ENCODE measurements at places on chromosomes 16 and 17.

GRCh38 chr16:87839542-87840270, 29.6 kb downstream of the SLC7A5 start:
- DNase-seq: no peak

GRCh38 chr17:15260376-15261257, 4.5 kb downstream of the PMP22 start:
- DNase-seq: peak; percentile 16

- no peak for DNase-seq
These were observed 197.0 kb downstream of the IRF8 start for GRCh38 chr16:86095906-86096485.

DNA sequence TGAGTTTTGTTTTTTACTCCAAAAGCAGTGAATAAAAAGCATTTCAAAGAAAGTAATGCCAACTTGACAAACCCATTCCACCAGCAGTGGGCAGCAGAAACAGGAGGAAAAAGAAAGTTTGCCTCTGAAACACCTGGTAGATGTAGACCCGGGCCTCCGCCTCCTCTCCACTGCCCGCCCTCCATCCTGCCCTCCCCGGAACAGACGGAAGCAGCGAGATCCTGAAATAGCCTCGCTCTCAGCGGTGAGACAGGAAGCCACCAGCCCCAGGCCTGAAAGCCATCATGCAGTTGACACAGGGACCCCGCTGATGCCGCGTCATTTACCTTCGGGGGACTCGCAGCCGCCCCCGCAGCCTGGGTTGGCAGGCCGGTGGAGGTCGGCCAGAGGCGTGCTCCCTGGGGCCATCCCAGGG, 67.8 kb downstream of the C16orf78 start:
- peak; percentile 9 for DNase-seq

DNA sequence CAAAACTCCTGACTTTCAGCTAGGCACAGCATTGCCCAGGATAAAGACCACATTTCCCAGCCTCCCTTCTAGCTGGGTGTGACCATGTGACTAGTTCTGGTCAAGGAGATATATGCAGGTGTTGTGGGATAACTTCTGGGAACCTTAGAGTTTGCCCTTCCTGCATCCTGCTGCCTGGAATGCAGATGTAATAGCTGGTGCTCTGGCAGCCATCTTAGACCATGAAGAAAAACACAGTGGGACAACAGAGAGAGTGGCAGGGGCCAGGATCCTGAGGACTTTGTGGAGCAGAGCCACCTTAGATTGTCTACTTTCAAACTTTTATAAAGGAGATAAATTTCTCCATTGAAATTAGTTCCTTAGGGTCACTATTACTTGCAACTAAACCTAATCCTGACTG, 101.3 kb downstream of the GSG1L start:
- no peak for DNase-seq

GRCh38 chr16:24686678-24687077, 42.8 kb upstream of the TNRC6A start:
- DNase-seq: no peak

GRCh38 chr17:75626496-75627038, 6.7 kb upstream of the SMIM5 start:
- no peak for DNase-seq

GRCh38 chr17:70137451-70138230, 31.7 kb upstream of the KCNJ2 start:
- DNase-seq: no peak

GRCh38 chr17:60167065-60167741, 17.4 kb downstream of the CA4 start:
- DNase-seq: no peak

GRCh38 chr17:13073018-13073417, 55.2 kb upstream of the ELAC2 start:
- no peak for DNase-seq

DNA sequence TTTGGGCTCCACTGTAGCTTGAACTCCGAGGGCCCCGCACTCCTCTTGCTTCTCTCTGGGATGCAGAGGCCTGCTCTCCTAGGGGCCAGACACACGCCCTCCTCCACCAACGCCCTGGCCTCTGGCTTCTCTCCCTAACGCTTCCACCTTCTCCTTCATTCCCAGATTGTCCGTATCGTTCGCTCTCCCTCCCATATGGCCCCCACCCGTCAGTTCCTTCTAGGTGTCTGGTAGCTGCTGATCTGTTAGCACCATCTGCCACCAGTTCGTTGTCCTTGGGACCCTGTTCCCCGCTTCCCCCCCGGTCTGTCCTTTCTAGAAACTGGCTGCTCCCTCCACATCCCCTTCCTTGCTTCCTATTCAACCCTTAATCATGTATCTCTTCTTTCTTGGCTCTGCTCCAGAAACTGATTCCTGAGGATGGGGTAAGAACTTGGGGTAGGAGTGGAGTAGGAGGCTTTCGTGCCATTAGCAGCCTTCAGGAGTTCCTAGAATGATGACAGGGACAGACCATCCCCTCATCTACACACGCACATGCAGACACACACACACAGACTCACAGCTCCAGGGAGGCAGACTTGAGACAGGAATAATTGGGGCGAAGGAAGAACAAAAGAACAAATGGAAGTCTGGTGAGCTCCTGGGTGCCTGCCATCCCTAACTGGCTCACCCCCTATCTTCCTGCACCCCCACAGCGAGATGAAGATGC, 4.3 kb downstream of the ATP1B2 start:
- DNase-seq: no peak

- DNase-seq: peak; percentile 40
These were observed 80.5 kb downstream of the SMG6 start for GRCh38 chr17:2222901-2223616.

GRCh38 chr17:70314506-70314905, 145.2 kb downstream of the KCNJ2 start:
- DNase-seq: no peak

GRCh38 chr16:10740845-10741208, 2.8 kb upstream of the NUBP1 start:
- DNase-seq: no peak

- DNase-seq: peak; percentile 61
These were observed 73.1 kb downstream of the CCDC182 start for GRCh38 chr17:57671667-57672632.

GRCh38 chr17:79834565-79835469, 4.4 kb downstream of the CBX4 start:
- DNase-seq: no peak

DNA sequence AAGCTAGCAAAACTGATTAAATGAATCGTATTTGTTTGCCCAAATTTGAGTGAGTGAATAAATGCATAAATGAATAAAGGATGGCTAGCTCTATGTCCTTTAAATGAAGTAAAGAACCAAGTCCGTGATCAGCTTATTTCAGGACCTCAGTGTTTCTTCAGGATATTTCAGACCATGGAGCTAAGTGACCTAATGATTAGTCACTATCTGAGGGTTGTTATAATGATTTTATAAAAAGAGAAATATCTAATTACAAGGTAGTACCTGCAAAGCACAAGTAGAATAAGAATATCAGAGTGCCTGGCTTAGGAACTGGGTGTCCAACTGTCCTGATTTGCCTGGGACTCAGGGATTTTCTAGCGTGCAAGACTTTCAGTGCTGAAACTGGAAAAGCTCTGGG, 12.5 kb downstream of the KCNJ2 start:
- no peak for DNase-seq

GRCh38 chr17:2730764-2731353, 18.6 kb downstream of the CCDC92B start:
- DNase-seq: no peak

DNA sequence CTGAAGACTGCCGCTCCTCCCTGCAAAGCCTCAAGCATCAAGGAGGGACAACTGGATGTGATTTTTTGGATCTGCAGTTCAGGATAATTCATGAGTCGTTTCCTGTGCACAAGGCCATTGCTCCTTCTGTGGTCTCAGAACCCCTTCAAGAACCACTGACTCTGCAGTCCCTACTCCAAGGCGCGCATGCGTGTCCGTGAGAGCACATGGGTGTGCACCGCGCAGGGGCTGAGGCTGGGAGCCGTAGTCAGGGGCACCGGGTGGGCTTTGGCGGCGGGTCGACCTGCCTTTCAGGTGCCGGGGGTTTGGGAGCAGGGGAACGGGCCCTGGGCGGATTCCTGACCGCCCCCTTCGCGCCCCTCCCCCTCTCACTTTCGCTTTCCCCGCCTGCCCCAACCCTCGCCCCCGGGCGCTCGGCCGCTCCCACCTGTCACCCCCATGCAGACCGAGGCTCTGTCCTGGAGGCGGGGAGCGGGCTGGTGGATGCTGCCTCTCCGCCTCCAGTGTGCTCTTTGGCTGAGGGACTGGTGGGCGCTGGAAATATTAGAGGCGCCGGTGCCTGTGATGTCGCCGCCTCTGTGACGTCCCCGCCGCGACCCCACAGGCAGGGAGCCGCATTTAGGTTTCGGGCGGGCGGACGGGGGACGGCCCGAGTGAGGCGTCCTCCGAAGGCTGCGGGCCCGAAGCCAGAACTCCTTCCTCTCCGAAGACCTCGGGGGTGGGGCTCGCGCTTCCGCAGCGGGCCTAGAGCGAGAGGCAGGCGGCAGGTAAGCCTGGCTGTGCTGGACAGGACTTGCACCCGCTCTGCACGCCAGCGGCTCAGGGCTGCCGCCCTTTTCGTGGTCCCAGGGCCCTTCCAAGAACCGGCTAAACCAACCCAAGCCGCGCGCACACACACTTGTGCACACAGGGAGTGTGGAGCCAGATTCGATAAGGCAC, at the start of gene SPATA32:
SPATA32 (minus strand) TSS at position 518 of the 939 bp plus-strand sequence; CDS start at position 440, 78 bp downstream.
- DNase-seq: no peak

GRCh38 chr17:75428543-75429469, 23.3 kb upstream of the GRB2 start:
- no peak for DNase-seq

DNA sequence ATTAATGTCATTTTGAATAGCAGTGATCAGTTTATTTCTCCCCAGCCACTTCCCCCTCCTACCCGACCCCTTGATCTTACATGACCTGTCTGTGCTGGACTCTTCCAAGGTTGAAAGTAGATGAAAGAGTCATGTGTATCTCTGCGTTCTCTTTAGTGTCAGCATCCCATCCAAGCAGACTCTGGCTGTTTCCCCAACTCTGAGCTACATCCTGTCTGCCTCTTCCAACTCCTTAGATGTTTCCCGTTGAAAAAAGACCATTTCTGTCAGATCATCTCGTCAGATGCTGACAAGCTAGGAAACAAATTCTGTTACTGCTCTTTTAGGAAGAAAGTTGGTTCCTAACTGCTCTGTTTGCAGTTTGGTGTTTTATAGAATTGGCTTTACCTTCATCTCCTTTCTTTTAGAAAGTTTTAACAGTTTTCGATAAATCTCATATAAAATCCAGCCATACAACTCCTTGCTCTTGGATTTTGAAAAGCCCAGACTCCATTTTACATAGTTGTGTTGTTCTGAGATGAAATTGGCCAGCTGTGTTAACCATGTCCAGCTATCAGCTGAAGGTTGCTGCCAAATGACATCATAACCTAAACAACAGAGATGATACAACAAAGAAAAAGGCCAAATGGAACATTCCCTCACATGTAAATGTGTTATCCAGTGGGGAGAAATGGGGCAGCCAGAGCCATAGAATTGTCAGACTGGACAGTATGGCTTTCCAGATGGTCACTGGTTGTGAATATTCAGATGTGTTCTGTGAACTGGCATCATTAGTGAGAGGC, 43.5 kb downstream of the CYB561 start:
- DNase-seq: no peak

- no peak for DNase-seq
These were observed 238.0 kb downstream of the HS3ST3A1 start for GRCh38 chr17:13363771-13364170.

- DNase-seq: no peak
These were observed 59.0 kb downstream of the ABR start for GRCh38 chr17:1120596-1121441.

DNA sequence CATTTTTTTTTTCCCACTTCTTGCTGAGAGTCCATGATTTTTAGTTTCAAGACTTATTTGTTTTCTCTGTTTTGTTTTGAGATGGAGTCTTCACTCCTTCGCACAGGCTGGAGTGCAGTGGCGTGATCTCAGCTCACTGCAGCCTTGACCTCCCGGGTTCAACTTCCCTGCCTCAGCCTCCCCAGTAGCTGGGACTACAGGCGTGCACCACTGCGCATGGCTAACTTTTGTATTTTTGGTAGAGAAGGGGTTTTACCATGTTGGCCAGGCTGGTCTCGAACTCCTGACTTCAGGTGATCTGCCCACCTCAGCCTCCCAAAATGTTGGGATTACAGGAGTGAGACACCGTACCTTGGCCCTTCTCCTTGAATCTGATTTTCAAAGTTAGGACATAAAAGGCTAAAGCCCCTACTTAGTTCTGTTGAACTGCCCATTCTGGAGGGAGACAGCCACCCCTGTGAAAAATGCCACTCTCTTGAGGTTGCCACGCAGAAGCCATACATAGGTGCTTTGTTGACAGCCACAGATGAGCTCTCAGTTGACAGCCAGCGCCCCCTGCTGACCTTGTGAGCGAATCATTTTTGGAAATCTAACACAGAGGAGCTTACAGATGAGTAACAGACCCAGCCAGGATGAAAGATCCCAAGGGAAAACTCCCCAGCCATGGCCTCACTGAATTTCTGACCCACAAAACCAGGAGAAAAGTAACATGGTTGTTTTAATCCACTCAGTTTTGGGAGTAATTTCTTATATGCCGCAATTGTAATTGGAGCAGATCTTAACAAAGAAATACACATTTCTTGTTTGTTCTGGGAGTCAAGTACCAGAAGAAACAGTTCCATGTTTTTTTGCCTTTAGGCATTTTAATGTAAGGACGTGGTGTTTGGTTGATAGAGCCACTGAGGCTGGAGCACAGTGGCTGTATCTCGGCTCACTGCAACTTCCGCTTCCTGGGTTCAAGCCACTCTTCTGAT, 38.8 kb downstream of the PKD1L3 start:
- peak; percentile 61 for DNase-seq

- DNase-seq: no peak
These were observed 305.2 kb downstream of the SEC14L1 start for GRCh38 chr17:77445760-77446532.

- no peak for DNase-seq
These were observed 37.6 kb downstream of the FTO start for GRCh38 chr16:53741546-53741945.

DNA sequence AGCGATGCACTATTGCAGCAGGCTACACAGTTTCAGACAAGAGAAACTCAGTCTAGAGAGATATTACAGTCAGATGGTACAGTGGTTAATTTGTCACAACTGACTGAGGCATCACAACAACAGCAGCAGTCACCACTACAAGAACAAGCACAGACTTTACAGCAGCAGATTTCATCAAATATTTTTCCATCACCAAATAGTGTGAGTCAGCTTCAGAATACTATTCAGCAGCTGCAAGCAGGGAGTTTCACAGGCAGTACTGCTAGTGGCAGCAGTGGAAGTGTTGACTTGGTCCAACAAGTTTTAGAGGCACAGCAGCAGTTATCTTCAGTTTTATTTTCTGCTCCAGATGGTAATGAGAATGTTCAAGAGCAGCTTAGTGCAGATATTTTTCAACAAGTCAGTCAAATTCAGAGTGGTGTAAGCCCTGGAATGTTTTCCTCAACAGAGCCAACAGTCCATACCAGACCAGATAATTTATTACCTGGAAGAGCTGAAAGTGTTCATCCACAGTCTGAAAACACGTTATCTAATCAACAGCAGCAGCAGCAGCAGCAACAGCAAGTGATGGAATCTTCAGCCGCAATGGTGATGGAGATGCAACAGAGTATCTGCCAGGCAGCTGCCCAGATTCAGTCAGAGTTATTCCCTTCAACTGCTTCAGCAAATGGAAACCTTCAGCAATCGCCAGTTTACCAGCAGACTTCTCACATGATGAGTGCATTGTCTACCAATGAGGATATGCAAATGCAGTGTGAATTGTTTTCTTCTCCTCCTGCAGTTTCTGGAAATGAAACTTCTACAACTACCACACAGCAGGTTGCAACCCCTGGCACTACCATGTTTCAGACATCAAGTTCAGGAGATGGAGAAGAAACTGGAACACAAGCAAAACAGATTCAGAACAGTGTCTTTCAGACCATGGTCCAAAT, 34.1 kb downstream of the NQO1 start:
- DNase-seq: no peak
